ENCODE measurements at places on chromosomes 7 and 10.

- DNase-seq = peak; percentile 40
Measured at GRCh38 chr10:96339956-96340904, 18.6 kb downstream of the OPALIN start.

GRCh38 chr10:103193107-103193819 is at the start of gene NT5C2:
NT5C2 (minus strand) TSS chr10:103193272; CDS start chr10:103174958, 18,314 bp downstream.
- DNase-seq = peak; percentile 49

DNA sequence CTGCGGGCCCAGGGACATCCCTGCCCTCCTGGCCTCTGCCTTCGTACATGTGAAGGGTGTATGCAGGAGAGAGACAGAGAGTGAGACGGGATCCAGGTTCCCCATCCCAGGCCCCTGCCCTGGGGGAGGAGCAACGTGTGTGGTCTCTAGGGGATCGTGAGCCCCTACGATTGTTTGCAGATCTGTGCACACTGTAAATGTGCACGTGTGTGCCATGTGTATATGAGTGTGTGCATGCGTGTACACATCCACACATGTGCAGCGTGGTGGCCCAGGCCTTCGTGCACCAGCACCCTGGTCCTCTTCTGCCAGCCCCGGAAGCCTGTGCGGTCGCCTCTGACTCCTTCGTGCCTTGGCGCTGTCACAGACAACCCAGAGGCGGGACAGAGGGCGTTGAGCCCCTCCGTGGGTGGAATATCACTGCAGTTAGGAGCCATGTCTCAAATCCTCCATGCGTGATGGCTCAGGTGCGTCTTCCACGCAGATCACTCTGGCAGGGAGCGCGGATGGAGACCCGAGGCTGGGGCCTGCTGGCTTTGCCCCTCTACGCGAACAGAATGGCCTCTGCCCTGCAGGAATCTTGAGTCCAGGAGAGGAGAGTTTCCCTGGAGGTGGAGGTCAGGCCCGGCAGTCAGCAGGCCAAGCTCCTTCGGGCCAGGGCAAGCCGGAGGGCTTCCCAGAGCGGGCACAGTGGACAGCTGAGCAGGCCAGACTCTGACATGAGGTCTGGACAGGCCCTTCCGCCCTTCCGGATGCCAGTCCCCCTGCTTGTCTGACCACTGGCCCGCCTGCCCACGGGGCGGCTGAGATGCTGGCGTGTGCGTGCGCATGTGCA is 97.5 kb downstream of the UNCX start:
- no peak for DNase-seq

- no peak for DNase-seq
Measured at GRCh38 chr10:4807761-4808507, 18.1 kb upstream of the AKR1E2 start.

DNA sequence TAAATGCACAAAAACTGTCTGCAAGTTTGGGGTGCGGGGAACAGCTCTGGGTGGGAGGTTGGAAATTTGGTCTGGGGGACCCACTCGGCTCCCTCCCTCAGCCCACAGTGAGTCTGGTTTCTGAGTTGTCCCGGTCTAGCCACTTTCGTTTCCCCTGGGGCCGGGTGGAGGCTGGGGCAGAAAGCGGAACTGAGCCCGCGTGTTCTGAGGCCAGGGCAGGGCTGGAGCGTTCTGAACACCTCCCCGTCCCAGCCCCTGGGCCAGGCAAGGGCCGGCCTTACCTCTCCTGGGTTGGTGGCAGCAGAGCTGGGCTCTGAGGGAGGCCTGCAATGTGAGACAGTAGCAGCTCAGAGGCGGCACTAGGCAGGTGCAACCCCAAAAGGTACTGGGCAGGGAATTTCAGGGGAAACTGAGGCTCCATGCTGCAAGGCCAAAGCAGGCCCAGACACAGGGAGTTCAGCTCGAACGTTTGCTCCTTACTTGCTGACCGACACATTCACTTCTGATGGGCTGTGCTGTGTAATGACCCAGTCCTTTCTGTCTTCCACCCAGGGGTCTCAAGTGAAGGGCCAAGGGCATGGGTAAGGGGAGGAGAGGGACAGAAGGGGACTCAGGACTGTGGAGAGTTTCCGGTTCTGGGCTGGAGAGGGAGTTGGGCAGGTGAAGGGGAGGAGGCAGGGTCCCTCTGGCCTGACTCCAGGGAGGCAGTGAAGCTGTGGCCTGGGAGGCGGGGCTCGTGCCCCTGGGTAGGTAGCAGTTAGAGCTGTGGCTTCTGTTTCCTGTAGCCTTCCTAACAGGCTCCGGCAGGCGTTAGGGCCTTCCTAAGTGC is 3.0 kb downstream of the IRF5 start:
- DNase-seq = no peak

GRCh38 chr7:108079648-108080591 is 50.2 kb downstream of the LAMB4 start:
- DNase-seq = no peak

- no peak for DNase-seq
Measured at GRCh38 chr7:35036361-35037171, 719 bp downstream of the DPY19L1 start.

DNA sequence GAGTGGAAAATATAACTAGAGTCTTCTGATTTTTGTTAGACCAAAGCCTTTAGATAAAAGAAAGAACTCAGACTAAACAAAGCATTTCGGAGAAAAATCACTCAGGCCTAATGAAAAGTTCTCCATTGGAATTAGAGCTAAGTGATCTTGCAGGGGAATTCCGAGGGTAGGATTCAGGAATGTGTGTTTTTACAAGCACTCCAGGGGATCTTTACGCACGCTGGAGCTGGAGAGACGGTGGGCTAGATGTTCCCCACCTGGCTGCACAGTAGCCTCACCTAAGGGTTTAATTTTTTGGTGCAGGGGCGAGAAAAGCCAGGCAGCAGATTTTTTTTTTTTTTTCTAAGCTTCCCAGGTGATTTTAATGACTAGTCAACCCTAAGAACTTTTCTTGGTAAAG is 7.9 kb upstream of the PAPSS2 start:
- no peak for DNase-seq

- DNase-seq = no peak
Measured at GRCh38 chr7:102072003-102072402, 214.7 kb upstream of the SH2B2 start.

GRCh38 chr10:23373156-23373555 is 28.6 kb upstream of the C10orf67 start:
- no peak for DNase-seq

- no peak for DNase-seq
Measured at GRCh38 chr10:118444069-118444468, 101.9 kb upstream of the FAM204A start.

DNA sequence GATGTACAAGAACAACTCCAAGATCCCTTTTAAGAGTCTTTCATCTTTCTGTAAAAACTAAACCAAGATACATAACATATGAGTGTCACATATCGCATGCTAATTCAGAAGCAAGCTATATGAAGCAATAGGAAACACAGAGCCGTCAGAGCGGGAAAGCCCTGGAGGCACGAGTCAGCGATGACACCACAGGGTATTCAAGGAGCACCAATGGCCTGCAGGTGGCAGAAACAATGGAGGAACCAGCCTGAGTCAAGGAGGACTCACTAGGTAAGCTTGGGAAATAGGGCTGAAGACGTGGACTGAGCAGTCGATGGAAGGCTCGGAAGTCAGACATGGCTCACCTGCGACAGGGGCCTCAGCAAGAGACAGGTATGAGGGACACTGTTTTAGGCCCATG is 214.4 kb downstream of the FAM107B start:
- peak; percentile 74 for DNase-seq

DNA sequence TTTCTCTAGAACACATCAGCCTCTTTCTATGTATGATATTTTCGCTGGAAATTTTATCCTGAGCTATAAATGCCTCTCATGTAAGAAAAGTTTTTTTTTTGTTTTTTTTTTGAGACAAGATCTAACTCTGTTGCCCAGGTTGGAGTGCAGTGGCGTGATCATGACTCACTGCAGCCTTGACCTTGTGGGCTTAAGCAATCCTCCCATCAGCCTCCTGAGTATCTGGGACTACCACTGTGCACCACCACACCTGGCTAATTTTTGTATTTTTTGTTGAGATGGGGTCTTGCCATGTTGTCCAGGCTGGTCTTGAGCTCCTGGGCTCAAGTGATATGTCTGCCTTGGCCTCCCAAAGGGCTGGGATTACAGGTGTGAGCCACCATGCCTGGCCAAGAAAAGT is 80.4 kb downstream of the ADK start:
- DNase-seq = no peak

DNA sequence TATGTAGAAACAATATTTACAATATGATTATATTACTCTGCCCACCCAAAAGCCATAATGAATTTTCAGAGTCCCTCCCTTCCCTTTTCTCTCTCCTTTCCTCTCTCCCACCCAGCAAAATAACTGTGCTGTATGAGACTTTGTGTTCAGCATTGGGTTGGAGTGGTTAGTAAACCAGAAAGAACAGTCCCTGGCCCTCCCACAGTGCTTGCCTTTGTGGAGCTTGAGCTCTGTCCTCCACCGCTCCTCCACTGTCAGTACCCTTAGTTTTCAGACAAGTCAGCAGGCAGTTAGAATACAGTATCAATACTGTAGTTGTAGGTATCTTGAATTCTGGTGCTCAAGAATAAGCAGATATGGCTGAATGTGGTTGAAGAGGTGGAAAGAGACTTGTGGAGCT is 92.7 kb downstream of the CDK14 start:
- DNase-seq = no peak

DNA sequence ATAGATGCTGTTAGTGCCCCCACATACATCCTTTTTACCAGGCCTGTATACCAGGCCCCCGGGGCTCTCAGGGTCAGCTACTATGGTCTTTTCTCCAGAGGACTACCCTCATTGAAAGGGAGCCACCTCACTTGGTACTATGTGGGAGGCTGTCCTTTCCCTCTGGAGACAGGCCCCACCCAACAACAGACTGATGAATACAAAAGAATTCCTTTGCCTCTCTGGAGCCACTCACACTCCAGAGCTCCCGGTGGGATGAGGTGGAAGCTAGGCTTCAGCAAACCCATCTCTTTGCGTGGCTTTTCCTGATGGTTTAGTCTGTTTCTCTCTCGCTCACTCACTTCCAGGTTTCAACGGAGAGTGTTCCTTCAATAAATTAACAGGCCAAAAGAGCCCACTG is 30.3 kb downstream of the ANKMY2 start:
- no peak for DNase-seq

- no peak for DNase-seq
Measured at GRCh38 chr7:66145400-66146104, 30.9 kb downstream of the CRCP start.

GRCh38 chr10:44671319-44671718 is 239.8 kb upstream of the TMEM72 start:
- no peak for DNase-seq

- DNase-seq = no peak
Measured at GRCh38 chr7:36367561-36368077, 22.0 kb upstream of the ANLN start.

GRCh38 chr7:30148951-30149459 is 14.2 kb downstream of the MTURN start:
- no peak for DNase-seq

DNA sequence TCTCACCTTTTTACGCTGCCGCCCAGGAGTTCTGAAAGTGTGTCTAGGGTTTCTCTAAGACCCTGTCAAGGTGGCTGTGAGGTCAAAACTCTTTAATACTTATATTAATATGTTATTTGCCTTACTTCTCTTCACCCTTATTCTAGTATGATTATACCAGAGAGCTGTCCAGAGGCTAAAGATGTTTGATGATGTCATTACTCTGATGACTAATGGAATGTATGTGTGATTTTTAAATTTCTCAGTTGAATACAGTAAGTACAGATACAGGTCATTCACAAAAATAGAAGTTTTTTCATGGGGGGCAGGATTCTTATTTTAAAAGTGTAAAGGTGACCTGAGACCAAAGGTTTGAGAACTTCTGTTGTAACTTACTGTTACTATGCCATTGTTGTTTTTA is 150.6 kb upstream of the FOXP2 start:
- no peak for DNase-seq

- DNase-seq = no peak
Measured at GRCh38 chr7:32206987-32207386, 136.8 kb upstream of the PDE1C start.

GRCh38 chr10:66214721-66215404 is 711.0 kb upstream of the LRRTM3 start:
- no peak for DNase-seq

GRCh38 chr10:62735464-62736167 is 68.9 kb upstream of the ADO start:
- no peak for DNase-seq

DNA sequence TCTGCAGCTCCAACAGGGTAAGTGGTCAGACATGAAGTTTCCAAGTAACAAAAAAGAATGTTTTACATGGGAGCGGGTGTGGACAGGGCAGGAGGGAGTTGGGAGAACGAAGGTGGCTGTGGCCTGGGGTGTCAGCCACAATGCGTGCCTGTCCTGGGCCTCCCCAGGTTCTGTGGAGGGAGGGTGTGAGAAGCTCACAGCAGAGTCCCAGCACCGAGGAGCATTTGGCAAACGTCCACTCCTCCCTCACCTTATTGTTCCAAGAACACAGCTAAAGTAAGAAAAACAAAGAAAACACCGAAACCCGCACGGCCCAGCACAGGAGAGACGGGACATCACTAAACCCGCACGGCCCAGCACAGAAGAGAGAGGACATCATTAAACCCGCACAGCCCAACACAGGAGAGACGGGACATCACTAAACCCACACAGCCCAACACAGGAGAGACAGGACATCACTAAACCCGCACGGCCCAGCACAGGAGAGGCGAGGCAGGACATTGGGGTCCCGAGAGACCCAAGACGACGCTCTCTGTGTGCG is 226.4 kb downstream of the MAD1L1 start:
- DNase-seq = no peak

- no peak for DNase-seq
Measured at GRCh38 chr7:105636982-105637381, 55.7 kb upstream of the EFCAB10 start.

DNA sequence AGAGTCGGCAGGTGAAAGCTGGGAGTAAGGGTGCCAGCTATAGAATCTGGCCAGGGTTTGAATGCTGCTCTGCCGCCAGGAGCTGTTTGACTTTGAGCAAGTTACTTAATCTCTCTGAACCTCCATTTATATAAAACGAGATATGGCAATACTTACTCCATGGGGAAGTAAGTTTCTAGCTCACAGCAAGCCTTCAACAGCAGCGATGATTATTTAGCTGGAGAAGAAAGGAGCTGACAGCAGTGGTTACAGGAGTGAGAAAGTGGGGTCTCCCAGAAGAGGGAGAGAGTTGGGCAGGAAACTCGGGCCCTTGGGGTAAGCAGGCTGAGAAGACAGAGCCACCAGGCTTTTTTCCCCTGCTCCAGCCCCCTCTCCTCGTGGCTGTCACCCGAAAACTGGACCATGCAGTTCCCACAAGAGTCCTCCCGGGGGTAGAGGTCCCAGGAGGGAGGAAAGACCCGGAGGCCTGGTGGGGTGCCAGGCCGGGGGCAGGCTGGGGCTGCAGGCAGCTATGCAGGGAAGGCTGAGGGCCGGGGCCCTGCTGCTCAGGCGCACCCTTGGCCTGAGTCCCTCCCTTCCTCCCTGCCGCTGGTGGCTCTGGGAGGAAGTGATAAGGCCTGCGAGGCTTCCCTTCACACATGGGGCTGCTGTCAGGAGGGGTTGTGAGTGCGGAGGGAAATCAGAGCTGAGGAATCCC is 3.5 kb downstream of the NOS3 start:
- DNase-seq = no peak

- no peak for DNase-seq
Measured at GRCh38 chr7:131620673-131621609, 64.5 kb upstream of the PODXL start.

- DNase-seq = no peak
Measured at GRCh38 chr10:57638411-57638810, 629.3 kb downstream of the IPMK start.

All from stimulated activated CD4-positive, alpha-beta T cell treated with anti-CD3 and anti-CD28 coated beads, TNF-alpha, amount 100 ng/mL, for 48 hours (primary cell).